ENCODE measurements at places on chromosomes 7 and 10. TPM values are rescaled to one million over a fixed set of nuclear protein-coding genes. Genes with fewer than 3 reads are reported as not detected.

The ZNF853 gene
- 2.3 TPM for total RNA-seq

The PNLIPRP2 gene
- total RNA-seq, result 0.11 TPM

The BCL7B gene
- total RNA-seq, result 64.3 TPM

The SLC26A5 gene
- not detected for total RNA-seq

The SPDYE1 gene
- not detected for total RNA-seq

The VAX1 gene
- total RNA-seq, result 1.5 TPM

The SLC16A9 gene
- 0.07 TPM for total RNA-seq

The SEMA3A gene
- 5.2 TPM for total RNA-seq

The MMD2 gene
- not detected for total RNA-seq

The CAMK1D gene
- total RNA-seq, result 9.4 TPM

The RNF133 gene
- total RNA-seq, result not detected

The PRPS1L1 gene
- not detected for total RNA-seq

The PIK3CG gene
- total RNA-seq, result not detected

Measured in A549 treated with dexamethasone at 1 μM for 4 hours (cell line).